ENCODE measurements at places on chromosomes 11 and 22. TPM values are rescaled to one million over a fixed set of nuclear protein-coding genes. Genes with fewer than 3 reads are reported as not detected.
A peak's percentile ranks its signal among the peaks of the same experiment; 100 is the strongest.

The TCN1 gene
- not detected for total RNA-seq

The NLRP14 gene
- total RNA-seq, result 0.24 TPM

The ZNRF3 gene
- 23.2 TPM for total RNA-seq

The ZNF280A gene
- not detected for total RNA-seq

The RBFOX2 gene
- 94.1 TPM for total RNA-seq

The OR51B5 gene
- 2.9 TPM for total RNA-seq

The TMEM109 gene
- total RNA-seq, result 95.6 TPM

The ZC3H12C gene
- 27.6 TPM for total RNA-seq

The GPHA2 gene
- not detected for total RNA-seq

The LRP5 gene
- 27.7 TPM for total RNA-seq

The GPR83 gene
- total RNA-seq, result 0.28 TPM

DNA sequence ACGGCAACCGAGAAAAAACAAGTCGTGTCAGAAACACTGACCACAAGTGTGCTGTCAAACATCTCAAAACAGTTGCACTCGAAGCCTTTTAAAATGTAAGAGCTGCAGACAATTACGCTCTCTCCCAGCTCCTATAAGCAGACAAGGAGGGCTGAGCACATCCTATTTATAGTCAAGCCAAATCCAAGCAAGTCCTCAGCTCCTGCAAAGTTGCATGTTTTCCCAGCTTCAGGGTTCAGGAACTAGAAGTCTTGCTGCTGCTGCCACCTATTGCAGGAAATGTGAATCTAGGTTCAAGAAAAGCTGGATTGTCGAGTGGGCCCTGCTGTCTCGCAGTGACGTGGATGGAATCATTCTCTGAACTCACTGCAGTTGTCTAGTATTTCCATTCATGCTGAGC is 15.5 kb downstream of the EFCAB6 start:
- no peak overlapping the region for H3K4me3 ChIP-seq
- H3K27ac ChIP-seq, result no peak overlapping the region

- no peaks in the 10 kb centered on the region for H3K27me3 ChIP-seq
- peaks cover 7% of the 10 kb centered on the region for H3K4me1 ChIP-seq
- no peaks in the 10 kb centered on the region for H3K36me3 ChIP-seq
- DNase-seq, result no peak
- peak overlapping the region; percentile 96 for H3K27ac ChIP-seq
Measured at GRCh38 chr22:31088233-31088986, 7.3 kb downstream of the SMTN start.

GRCh38 chr22:24803064-24803542 is 2.9 kb upstream of the SGSM1 start:
- no peak overlapping the region for H3K4me3 ChIP-seq
- no peak overlapping the region for H3K27ac ChIP-seq
- no peaks in the 10 kb centered on the region for H3K27me3 ChIP-seq
- no peaks in the 10 kb centered on the region for H3K4me1 ChIP-seq

DNA sequence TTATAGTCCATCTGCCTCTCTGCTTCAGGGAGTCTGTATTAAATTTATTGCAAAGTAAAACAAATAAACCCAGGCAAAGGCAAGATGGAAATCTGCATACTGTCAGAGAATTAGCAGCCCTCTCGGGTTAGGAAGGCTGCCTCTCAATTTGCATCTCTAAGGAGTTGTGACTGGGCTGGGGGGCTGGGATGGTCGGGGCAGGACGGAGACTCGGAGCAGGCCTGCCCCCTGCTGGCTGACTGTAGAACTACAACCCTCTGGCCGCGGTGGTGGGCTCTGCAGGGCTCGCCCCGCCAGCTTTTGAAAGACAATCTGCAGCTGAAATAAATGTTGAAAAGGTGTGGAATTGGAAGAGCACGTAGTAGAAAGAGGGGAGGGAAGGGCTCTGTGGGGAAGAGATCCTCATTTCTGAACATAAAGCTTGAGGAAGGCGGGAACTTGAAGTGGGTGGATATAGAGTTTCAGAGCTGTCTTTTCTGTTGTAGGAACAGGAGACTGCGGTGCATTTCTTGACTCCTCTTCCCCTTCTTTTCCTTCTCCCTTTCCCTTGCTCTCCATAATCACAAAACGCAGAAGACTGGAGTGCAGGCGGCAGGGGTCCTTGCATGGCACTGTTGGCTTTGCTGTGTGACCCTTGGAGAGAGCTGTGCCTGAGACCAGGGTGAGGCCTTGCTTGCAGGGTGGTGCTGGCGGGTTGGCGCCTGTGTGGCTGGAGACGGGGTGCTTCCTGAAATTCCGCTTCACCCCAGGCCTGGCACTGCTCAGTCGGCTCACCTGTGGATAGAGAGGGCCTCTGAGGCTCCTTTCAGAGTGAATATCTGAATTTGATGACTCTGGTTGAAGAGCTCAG is 22.6 kb upstream of the PKNOX2 start:
- no peak for DNase-seq
- no peak overlapping the region for H3K4me3 ChIP-seq
- no peaks in the 10 kb centered on the region for H3K36me3 ChIP-seq
- peaks cover 8% of the 10 kb centered on the region for H3K27me3 ChIP-seq

DNA sequence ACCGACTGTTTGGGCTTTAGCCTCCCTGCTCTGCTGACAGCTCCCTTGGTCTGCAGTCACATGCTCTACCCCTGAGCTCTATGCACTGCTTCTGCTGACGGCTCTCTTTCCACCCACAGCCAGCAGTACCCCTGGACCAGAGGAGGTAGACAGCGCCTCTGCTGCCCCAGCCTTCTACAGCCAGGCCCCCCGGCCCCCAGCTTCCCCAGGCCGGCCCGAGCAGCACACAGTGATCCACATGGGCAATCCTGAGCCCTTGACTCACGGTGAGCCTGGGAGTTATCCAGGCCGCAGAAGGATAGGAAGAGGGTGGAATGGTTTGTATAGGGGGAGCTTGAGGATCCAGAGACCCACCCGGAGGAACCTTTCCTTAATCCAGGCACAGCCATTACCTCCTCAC is 2.8 kb downstream of the ZFPL1 start:
- H3K36me3 ChIP-seq, result no peaks in the 10 kb centered on the region
- no peaks in the 10 kb centered on the region for H3K27me3 ChIP-seq
- no peak overlapping the region for H3K4me3 ChIP-seq
- no peak for DNase-seq
- no peak overlapping the region for H3K27ac ChIP-seq
- H3K4me1 ChIP-seq, result no peaks in the 10 kb centered on the region

GRCh38 chr11:124586238-124586860 is 16.6 kb downstream of the OR8A1 start:
- no peak overlapping the region for H3K27ac ChIP-seq
- H3K4me1 ChIP-seq, result no peaks in the 10 kb centered on the region
- no peak overlapping the region for H3K4me3 ChIP-seq
- no peaks in the 10 kb centered on the region for H3K36me3 ChIP-seq
- peak; percentile 18 for DNase-seq

DNA sequence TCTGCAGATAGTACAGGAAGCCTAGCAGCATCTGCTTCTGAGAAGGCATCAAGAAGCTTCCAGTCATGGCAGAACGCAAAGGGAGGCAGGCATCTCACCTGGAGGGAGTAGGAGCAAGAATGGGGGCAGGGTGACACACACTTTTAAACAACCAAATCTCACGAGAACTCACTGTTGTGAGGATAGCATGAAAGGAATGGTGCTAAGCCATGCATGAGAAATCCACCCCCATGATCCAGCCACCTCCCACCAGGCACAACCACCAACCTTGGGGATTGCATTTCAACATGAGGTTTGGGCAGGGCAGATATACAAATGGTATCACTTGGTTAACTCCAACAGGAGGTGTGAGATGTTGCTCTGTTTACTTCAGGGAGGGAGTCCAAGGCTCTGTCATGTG is 612.0 kb upstream of the KIRREL3 start:
- no peaks in the 10 kb centered on the region for H3K4me1 ChIP-seq
- H3K4me3 ChIP-seq, result no peak overlapping the region
- no peaks in the 10 kb centered on the region for H3K36me3 ChIP-seq
- no peaks in the 10 kb centered on the region for H3K27me3 ChIP-seq
- H3K27ac ChIP-seq, result no peak overlapping the region

DNA sequence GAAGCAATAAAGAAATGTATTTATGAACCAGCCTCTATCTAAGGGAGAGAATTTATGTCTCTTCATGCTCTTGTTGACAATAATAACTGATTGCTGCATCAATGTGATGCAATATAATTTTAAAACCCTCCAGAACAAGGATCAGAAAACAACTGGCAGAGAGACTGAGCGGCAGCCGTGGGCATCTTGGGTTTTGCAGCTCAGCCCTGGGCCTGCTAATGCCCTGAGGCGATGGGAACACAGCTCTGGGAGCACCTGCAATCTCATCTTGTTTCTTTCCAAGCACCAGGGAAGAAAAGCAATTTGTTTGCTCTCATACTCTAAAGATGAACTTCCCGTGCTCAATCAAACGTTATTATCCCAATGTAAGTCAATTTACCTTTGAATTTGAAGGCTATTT is 245.7 kb downstream of the ST3GAL4 start:
- H3K27me3 ChIP-seq, result no peaks in the 10 kb centered on the region
- no peak for DNase-seq
- no peaks in the 10 kb centered on the region for H3K4me1 ChIP-seq
- no peak overlapping the region for H3K4me3 ChIP-seq
- no peak overlapping the region for H3K27ac ChIP-seq

DNA sequence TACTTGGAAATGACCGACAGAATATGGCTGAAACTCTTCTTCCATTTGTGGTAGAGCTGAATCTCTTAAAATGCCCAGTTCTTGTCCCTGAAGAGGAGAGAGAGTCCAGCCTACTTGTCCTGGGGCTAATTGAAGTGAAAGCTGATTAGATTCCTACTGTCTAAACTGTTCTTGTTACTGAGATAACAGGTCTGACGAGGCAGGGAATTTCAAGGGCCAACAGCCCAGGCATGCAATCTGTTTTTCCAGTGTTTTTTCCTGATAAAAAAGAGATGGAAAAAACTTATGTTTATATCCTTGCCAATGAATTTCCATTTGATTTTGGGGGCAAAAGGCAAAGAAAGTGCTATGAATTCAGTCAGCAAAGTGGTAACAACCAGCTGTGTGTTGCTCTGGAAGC is 195.5 kb downstream of the ETS1 start:
- no peaks in the 10 kb centered on the region for H3K27me3 ChIP-seq
- H3K36me3 ChIP-seq, result no peaks in the 10 kb centered on the region
- no peak overlapping the region for H3K4me3 ChIP-seq
- no peak for DNase-seq
- H3K27ac ChIP-seq, result no peak overlapping the region
- no peaks in the 10 kb centered on the region for H3K4me1 ChIP-seq

DNA sequence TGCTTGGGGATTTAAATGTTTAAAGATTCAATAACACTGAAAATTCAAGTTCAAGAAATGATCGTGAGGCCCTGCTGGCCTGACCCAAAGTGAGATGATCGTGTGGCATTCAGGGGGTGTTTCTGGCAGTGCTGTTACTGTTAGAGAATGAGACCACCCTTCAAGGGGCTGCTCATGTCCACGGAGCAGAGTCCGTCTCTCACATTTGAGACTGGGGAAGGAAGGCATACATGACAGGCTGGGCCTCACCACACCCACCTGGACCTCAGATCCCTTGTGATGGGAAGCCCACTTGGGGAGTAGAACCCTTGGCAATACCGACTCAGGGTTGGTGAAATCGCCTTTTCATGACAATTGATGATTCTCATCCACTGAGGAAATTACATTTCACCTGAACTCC is 16.1 kb upstream of the NRIP3 start:
- no peak for DNase-seq
- H3K4me3 ChIP-seq, result no peak overlapping the region
- H3K36me3 ChIP-seq, result no peaks in the 10 kb centered on the region
- no peaks in the 10 kb centered on the region for H3K4me1 ChIP-seq

DNA sequence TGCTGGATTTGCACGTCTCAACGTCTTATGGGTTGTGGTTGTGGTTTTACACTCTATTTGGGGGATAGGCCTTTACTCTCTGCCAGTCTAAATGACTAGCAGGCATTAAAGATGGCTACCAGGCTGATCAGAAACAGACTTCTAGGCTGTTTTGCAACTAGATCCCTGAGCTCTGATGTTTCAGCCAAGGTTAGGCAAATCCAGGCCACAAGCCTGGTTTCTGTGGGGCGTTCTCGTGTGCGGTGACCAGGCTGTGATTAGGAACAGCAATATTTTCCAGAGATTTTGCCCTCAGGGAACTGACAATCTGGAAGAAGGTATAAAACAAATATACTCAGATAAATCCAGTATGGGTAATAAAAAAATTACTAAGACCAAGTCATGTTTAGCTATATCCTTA is 502.4 kb downstream of the INSC start:
- no peak for DNase-seq
- no peak overlapping the region for H3K27ac ChIP-seq
- H3K36me3 ChIP-seq, result no peaks in the 10 kb centered on the region
- no peaks in the 10 kb centered on the region for H3K4me1 ChIP-seq

- DNase-seq, result peak; percentile 7
- H3K4me1 ChIP-seq, result no peaks in the 10 kb centered on the region
- no peaks in the 10 kb centered on the region for H3K27me3 ChIP-seq
- no peaks in the 10 kb centered on the region for H3K36me3 ChIP-seq
Measured at GRCh38 chr11:2524446-2525165, 79.8 kb downstream of the KCNQ1 start.

GRCh38 chr11:121953122-121953521 is 162.9 kb downstream of the BLID start:
- DNase-seq, result no peak
- no peak overlapping the region for H3K27ac ChIP-seq
- H3K4me1 ChIP-seq, result no peaks in the 10 kb centered on the region
- no peak overlapping the region for H3K4me3 ChIP-seq
- H3K36me3 ChIP-seq, result no peaks in the 10 kb centered on the region
- H3K27me3 ChIP-seq, result no peaks in the 10 kb centered on the region

GRCh38 chr11:7514099-7514591 is 346 bp downstream of the PPFIBP2 start:
- DNase-seq, result no peak
- H3K36me3 ChIP-seq, result no peaks in the 10 kb centered on the region
- H3K4me3 ChIP-seq, result peak overlapping the region; percentile 59
- peak overlapping the region; percentile 89 for H3K27ac ChIP-seq
- no peaks in the 10 kb centered on the region for H3K27me3 ChIP-seq

GRCh38 chr22:39575552-39575825 is 4.9 kb downstream of the CACNA1I start:
- DNase-seq, result no peak
- H3K27me3 ChIP-seq, result no peaks in the 10 kb centered on the region
- no peak overlapping the region for H3K4me3 ChIP-seq
- H3K36me3 ChIP-seq, result no peaks in the 10 kb centered on the region

GRCh38 chr11:119193001-119193400 is 7.7 kb downstream of the NHERF4 start:
- DNase-seq, result no peak
- H3K4me3 ChIP-seq, result no peak overlapping the region
- no peaks in the 10 kb centered on the region for H3K4me1 ChIP-seq
- no peaks in the 10 kb centered on the region for H3K27me3 ChIP-seq

- H3K27me3 ChIP-seq, result no peaks in the 10 kb centered on the region
- H3K27ac ChIP-seq, result no peak overlapping the region
- H3K4me1 ChIP-seq, result no peaks in the 10 kb centered on the region
- no peak for DNase-seq
- H3K36me3 ChIP-seq, result no peaks in the 10 kb centered on the region
- no peak overlapping the region for H3K4me3 ChIP-seq
Measured at GRCh38 chr11:33984682-33985389, 66.7 kb upstream of the CAPRIN1 start.

DNA sequence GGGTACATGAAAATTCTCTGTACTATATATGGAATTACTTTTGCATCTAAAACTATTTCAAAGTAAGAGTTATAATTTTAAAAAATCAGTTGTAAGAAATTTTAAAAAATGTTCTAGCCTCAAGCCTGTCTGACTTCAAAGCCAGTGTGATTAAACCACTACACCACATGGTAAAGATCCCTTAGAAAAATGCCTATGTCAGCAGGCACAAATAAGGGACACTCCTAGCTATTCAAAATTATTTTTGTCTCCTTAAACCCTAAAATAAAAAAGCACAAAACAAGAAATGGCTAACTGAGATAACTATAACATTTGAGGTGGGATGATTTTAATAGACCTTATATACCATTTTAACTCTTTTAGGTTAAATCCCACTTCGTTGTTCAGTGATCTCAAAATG is 64.0 kb upstream of the LIN7C start:
- H3K27me3 ChIP-seq, result no peaks in the 10 kb centered on the region
- H3K4me1 ChIP-seq, result no peaks in the 10 kb centered on the region
- H3K4me3 ChIP-seq, result no peak overlapping the region
- no peaks in the 10 kb centered on the region for H3K36me3 ChIP-seq
- no peak for DNase-seq

Data from uterus (tissue), 4 donors.